ENCODE measurements at places on chromosomes 5 and 9.

DNA sequence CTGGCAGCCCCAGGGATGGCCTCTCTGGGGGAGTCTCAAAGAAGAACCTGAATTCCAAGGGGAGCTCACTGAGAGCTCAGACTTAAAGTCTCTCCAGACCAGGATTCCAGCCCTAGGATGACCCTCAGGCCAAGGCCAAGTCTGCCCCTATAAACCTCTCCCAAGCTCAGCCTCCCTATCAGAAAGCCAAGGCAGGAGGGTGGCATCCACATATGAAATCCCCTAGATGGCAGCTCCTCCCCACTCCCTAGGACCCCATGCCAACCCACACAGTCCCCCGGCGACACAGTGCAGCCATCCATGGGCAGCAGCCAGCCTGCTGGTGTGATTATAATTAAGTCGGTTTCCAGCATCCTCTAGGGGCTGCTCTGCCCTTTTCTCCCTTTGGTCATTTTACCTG lies 269.9 kb downstream of the CDK5RAP2 start:
- no peak for DNase-seq

- no peak for DNase-seq
These were observed 43.1 kb downstream of the SPATA31D1 start for GRCh38 chr9:82031538-82032280.

- peak; percentile 67 for DNase-seq
These were observed 91.3 kb downstream of the CAMSAP1 start for GRCh38 chr9:135815830-135816650.

- no peak for DNase-seq
These were observed 116.1 kb upstream of the SLC12A2 start for GRCh38 chr5:127967323-127967982.

DNA sequence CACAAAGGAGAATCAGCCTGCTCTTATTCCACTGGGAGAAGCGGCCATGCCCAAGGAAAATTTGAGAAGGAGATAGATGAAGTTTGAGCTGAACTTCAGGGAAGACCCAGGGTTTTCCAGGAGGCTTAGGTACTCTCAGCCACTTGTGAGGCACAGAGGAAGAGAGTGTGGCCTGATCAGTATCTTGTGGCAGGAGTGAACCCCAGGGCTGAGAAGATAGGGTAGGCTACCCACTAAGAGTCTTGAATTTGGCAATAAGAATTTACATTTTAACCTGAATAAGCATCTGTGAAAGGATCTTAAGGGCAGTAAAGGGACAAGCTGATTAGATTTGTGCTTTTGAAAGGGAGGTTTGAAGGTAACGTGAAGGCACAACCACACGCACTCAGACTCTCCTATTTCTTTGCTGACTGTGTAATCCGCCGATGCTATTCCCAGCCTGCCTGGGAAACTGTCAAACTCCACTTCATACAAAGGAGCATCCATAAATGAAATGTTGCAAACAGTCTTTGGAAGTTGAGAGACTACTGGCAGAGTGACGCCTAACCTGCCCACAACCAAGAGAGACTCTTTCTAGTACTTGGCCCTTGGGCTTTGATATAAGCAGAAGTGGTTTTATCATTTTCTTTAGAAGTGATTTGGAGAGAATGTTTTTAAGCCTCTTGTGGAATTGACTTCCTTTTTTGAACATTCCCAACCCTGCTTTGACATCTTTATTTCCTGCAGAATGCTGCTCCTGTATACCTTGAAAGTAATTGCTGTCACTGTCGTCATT lies 108.2 kb upstream of the VCAN start:
- DNase-seq = no peak

GRCh38 chr5:171122372-171122771 lies 186.7 kb upstream of the TLX3 start:
- no peak for DNase-seq

DNA sequence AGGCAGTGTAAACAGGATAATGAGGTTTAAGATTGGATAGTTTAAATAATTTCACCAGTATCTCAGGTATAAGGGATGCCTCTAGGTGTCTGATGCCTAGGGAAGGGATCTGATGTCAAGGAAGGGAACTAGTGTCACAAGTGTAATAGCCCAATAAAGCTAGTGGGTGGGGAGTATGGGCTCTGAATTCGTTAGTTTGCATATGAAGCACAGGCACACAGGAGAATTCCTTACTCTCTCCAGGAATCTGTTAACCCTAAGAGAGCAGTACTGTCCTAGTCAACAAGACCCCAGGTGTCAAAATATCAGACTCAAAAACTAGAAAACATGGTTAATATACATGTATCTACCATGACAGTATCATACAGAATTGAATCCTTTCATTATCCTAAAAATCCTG lies 352.5 kb upstream of the CYLC2 start:
- DNase-seq = no peak

GRCh38 chr5:76475385-76475784 lies 72.3 kb downstream of the IQGAP2 start:
- DNase-seq = no peak

Data from NCI-H510A (cell line).